ENCODE measurements at places on chromosomes 3 and 15. TPM values are rescaled to one million over a fixed set of nuclear protein-coding genes. Genes with fewer than 3 reads are reported as not detected.

The ARNT2 gene
- total RNA-seq = 0.11 TPM

The FOXL2NB gene
- total RNA-seq = not detected

The GNAT1 gene
- total RNA-seq = not detected

DNA sequence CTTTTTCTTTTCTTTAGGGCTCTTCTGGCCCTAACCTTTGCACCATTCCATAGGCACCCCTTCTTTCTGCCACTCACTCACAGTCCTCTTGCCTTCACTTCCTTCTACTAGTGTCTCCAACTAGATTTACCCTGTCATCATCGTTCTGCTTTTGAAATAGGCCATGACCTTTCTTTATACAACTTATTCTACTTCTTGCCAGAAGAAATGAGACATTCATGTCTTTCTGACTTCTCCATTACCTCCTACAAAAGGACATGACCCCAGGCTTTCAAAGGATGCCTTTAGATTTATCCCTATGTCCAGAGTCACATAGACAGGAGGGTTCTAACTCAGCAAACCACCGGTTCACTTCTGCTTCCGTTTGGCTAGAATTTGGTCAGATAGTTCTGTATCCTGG is 336.4 kb upstream of the LRRFIP2 start:
- H3K36me3 ChIP-seq = no peaks in the 10 kb centered on the region
- DNase-seq = no peak
- H3K4me3 ChIP-seq = no peak overlapping the region
- no peak overlapping the region for H3K27ac ChIP-seq
- no peaks in the 10 kb centered on the region for H3K4me1 ChIP-seq

DNA sequence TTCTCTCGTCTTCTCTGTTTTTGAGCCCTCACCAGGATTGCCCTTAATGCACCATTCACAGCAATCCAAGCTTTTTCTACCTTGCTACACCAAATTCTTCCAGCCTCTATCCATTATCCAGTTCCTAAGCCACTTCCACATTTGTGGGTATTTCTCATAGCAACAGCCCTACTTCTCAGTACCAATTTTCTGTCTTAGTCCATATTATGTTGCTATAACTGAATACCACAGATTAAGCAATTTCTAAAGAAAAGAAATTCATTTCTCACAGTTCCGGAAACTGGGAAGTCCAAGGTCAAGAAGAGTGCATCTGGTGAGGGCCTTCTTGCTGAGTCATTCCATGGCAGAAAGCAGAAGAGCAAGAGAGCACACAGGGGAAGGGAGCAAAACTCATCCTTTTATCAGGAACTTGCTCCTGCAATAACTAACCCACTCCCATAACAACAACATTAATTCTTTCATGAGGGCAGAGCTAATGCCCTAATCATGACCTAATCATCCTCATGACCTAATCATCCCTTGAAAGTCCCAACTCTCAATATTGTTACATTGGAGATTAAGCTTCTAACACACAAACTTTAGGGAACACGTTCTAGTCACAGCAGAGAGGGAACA is 9.7 kb upstream of the EIF1B start:
- H3K27me3 ChIP-seq = no peaks in the 10 kb centered on the region
- H3K27ac ChIP-seq = peak overlapping the region; percentile 60
- no peak for DNase-seq
- H3K4me3 ChIP-seq = no peak overlapping the region
- H3K36me3 ChIP-seq = no peaks in the 10 kb centered on the region
- no peaks in the 10 kb centered on the region for H3K4me1 ChIP-seq

DNA sequence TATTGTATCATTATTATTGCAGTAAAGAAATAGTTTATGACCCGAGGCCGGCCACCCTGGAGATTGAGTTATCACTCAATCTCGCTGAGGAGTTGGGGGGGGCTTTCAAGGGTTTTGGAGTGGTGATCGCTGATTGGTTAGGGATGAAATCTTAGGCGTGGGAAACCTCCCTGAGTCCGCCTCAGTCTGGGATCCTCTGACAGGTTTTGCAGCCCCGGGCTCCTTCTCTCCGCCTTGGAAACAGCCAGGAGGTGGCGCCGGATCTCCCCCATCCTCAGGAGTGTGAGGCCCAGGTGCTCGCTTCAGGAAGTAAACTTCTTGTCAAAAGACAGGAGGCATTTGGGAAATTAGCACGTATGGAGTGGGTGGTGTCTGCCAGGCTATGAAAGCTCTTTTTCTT is 41.1 kb upstream of the SEC61A1 start:
- H3K4me3 ChIP-seq = no peak overlapping the region
- H3K4me1 ChIP-seq = no peaks in the 10 kb centered on the region
- DNase-seq = no peak
- peaks cover 4% of the 10 kb centered on the region for H3K27me3 ChIP-seq

DNA sequence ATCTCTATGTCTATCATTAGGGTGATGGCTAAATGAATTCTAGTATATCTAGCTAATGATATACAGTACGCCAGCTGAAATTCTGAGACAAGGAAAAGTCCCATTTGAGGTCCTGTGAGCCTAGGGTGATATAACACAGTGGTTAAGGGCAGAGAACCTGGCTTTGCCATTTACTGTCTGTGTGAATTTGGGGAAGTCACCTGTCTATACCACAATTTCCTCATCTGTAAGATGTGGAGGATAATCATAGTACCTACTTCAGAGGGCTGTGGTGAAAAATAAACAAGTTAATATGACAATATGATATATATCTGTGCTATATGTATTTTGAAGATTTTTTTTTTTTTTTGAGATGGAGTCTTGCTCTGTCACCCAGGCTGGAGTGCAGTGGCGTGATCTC is 9.8 kb upstream of the ANKDD1A start:
- peak; percentile 56 for DNase-seq
- H3K4me3 ChIP-seq = no peak overlapping the region
- H3K27me3 ChIP-seq = no peaks in the 10 kb centered on the region

GRCh38 chr15:72192416-72192815 is 5.2 kb downstream of the GRAMD2A start:
- H3K27ac ChIP-seq = no peak overlapping the region
- peaks cover 8% of the 10 kb centered on the region for H3K27me3 ChIP-seq
- no peak overlapping the region for H3K4me3 ChIP-seq
- no peaks in the 10 kb centered on the region for H3K36me3 ChIP-seq

GRCh38 chr3:18946524-18946923 is 201.8 kb upstream of the KCNH8 start:
- no peaks in the 10 kb centered on the region for H3K36me3 ChIP-seq
- H3K4me1 ChIP-seq = no peaks in the 10 kb centered on the region
- no peaks in the 10 kb centered on the region for H3K27me3 ChIP-seq
- H3K27ac ChIP-seq = no peak overlapping the region
- no peak for DNase-seq

DNA sequence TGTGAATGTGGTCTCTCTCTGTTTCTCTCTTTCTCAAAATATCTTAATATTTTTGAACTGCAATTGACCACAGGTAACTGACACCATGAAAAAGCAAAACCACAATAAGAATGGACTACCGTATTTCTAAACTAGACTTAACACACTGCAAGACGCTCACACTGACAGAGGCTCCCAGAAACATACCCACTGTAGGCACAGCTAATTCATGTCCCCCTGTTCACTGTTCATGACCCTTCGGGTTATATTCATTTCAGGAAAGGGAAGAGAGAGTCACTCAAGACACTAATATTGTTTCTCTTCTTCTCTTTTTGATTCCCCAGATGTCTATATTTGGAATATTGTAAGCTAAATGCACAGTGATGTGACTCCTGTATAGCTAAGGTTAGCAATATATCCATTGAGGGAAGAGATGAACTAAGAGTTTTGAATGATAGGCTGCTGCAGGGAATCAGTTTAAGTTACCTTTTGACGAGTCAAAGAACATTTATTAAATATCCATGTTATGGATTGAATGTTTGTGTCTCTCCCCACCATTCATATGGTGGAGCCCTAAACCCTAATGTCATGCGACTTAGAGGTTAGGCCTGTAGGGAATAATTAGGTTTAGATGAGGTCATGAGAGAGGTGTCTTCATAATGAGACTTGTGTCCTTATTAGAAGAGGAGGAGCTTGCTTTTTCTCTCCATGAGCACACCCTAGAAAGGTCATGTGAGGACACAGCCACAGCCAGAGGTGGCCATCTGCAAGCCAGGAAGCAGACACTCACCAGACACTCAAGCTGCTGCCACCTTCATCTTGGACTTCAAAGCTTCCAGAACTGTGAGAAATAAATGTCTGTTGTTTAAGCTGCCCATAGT is 216.6 kb upstream of the GRM7 start:
- no peaks in the 10 kb centered on the region for H3K36me3 ChIP-seq
- H3K27me3 ChIP-seq = no peaks in the 10 kb centered on the region
- H3K27ac ChIP-seq = no peak overlapping the region
- no peak overlapping the region for H3K4me3 ChIP-seq
- no peak for DNase-seq

GRCh38 chr3:127182848-127183714 is 9.8 kb upstream of the PRR23E start:
- H3K27me3 ChIP-seq = no peaks in the 10 kb centered on the region
- no peak overlapping the region for H3K4me3 ChIP-seq
- no peak for DNase-seq
- no peaks in the 10 kb centered on the region for H3K36me3 ChIP-seq
- no peak overlapping the region for H3K27ac ChIP-seq

GRCh38 chr3:31615071-31615875 is 82.5 kb downstream of the STT3B start:
- no peaks in the 10 kb centered on the region for H3K27me3 ChIP-seq
- H3K36me3 ChIP-seq = peaks cover 4% of the 10 kb centered on the region
- H3K27ac ChIP-seq = no peak overlapping the region
- DNase-seq = no peak
- H3K4me3 ChIP-seq = no peak overlapping the region
- no peaks in the 10 kb centered on the region for H3K4me1 ChIP-seq

- peaks cover 26% of the 10 kb centered on the region for H3K27me3 ChIP-seq
- no peak for DNase-seq
- H3K4me3 ChIP-seq = peak overlapping the region; percentile 47
- no peak overlapping the region for H3K27ac ChIP-seq
- H3K4me1 ChIP-seq = peaks cover 7% of the 10 kb centered on the region
Observed at GRCh38 chr3:72887343-72887704, 522 bp upstream of the GXYLT2 start.

All from CD8-positive, alpha-beta memory T cell (primary cell).